ENCODE measurements at places on chromosomes 2 and 18.

DNA sequence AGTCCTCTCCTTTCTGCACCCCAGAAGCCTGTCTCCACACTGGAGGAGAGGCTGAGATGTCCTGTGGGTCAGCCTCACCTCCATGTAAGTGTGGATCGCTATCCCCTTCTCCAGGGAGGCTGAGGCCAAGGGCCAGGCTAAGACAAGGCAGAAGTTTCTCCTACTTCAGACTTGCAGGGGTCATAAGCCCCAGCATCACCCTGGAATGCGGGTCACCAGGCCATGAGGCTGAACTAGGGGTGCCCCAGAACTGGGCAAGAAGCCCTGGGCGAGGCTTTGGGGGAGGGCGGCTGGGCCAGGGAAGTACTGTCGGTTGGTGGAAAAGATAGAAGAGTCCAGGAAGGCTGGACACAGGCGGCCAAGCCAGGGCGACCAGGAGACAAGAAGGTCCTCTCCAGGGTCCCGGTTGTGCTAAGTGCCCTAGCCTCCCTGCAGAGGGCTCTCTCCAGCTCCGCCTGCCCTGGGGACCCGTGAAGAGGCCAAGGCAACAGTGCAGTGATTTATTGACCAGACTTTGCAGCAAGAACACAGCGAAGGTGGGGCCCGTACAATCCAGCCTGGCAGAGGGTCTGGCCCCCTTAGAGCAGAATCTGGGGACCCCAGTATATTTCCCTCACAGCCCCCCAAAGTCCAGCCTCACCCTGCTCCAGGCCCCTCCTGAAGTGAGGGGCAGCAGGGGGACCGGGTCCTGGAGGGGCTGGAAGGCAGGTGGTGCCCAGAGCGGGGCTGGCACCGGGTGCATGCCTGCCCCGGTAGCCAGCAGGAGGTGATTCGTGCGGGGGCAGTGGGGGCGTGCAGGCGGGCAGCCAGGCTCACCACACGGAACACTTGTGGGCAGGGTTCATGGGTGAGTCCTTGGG lies 8.1 kb downstream of the ECEL1 start:
- no peak for DNase-seq

GRCh38 chr18:3912705-3913104 lies 462.7 kb downstream of the TGIF1 start:
- no peak for DNase-seq

- no peak for DNase-seq
Observed at GRCh38 chr2:140308706-140309105, 1528.5 kb upstream of the NXPH2 start.

GRCh38 chr2:173130496-173131465 lies 55.1 kb downstream of the MAP3K20 start:
- no peak for DNase-seq

- no peak for DNase-seq
Observed at GRCh38 chr2:174635776-174636404, 38.3 kb upstream of the WIPF1 start.

GRCh38 chr2:44450806-44451205 lies 89.1 kb downstream of the CAMKMT start:
- no peak for DNase-seq

DNA sequence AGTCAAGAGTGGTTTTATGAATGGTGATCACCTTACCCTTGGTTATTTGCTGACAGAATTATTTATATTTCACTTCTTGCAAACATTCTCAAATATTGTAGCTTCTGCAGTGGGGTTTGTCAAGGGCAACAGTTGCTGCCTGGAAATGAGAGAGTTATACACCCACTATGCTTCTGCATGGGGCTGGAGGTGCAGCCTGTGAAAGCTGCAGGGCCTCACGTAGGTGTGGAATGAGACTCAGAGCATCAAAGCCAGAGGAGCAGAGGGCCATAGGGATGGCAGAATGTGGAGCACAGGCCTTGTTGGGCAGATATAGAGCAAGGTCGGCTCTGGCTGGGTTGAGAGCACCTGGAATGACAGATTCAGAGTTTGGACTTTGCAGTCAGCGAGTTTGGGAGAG lies 128.2 kb downstream of the ARHGEF4 start:
- no peak for DNase-seq

GRCh38 chr2:172181840-172182239 lies 79.1 kb upstream of the DLX2 start:
- no peak for DNase-seq

Measured in Karpas-422 (cell line).